IMR-90 (cell line): ENCODE measurements at places on chromosomes 6 and 20. TPM values are rescaled to one million over a fixed set of nuclear protein-coding genes. Genes with fewer than 3 reads are reported as not detected.

The TFEB gene
- polyA plus RNA-seq, result 4.7 and 4.9 TPM in 2 replicates

The CST2 gene
- not detected in 2 replicates for polyA plus RNA-seq

The FAM184A gene
- 0.03 and 0.07 TPM in 2 replicates for polyA plus RNA-seq

The ADGRF1 gene
- polyA plus RNA-seq, result not detected in 2 replicates

The DTD1 gene
- 59.6 and 73.1 TPM in 2 replicates for polyA plus RNA-seq

DNA sequence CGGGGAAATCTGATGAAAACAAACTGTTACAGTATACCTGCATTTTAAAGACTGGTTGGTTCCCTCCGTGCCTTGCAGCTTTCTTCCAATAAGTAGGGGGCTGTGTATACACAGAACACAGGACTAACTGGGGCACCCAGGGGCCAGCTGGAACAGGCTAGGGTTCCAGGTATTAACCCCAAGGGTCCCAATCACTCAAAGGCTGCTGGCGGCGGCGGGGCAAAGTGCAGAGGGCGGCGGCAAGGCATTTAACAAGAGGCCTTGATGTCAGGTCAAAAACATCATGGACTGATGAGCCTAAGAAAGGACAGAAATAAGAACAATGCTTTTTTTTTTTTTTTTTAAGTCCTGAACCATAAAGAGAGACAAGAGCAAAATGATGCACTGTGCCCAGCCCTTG, 2.5 kb downstream of the PMEPA1 start:
- no peak overlapping the region for H3K4me3 ChIP-seq
- DNase-seq, result no peak
- no peaks in the 10 kb centered on the region for H3K36me3 ChIP-seq
- H3K4me1 ChIP-seq, result peaks cover 4% of the 10 kb centered on the region; the same call in 1 of the 2 replicates
- H3K27ac ChIP-seq, result no peak overlapping the region

DNA sequence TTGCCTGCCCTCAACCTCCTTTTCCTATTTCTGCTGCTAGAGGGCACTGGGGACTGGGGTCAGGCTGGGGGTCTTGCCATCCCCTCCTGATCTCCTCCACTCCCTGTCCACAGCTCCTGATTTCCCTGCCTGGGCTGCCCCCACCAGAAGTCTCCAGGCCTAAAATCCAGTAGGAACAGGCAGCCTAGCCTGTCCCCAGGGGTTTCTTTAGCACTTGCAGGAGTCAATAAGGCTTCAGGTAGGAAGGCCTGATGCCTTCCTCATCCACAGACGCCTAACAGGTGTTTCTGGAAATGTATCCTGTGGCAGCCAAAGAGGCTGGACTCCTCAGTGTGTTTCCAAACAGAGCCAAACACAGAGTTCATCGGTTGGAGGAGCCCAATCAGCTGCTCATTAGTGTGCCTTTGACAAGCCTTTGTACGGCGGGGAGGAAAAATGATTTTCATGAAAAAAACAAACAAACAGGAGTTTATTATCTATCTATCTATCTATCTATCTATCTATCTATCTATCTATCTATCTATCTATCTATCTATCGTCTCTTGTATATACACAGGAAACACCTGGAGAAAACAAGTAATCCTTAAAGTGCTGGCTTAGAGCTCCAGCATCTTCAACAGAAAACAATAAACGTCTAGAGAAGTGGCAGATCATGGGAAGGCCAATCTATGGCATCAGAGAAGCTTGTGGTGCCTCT, 3.7 kb upstream of the RAET1E start:
- no peak overlapping the region for H3K27ac ChIP-seq
- no peak for DNase-seq

- no peaks in the 10 kb centered on the region for H3K36me3 ChIP-seq
- no peaks in the 10 kb centered on the region for H3K27me3 ChIP-seq
- no peak overlapping the region for H3K4me3 ChIP-seq
These were observed 631.3 kb upstream of the IMPG1 start for GRCh38 chr6:76703786-76704185.

DNA sequence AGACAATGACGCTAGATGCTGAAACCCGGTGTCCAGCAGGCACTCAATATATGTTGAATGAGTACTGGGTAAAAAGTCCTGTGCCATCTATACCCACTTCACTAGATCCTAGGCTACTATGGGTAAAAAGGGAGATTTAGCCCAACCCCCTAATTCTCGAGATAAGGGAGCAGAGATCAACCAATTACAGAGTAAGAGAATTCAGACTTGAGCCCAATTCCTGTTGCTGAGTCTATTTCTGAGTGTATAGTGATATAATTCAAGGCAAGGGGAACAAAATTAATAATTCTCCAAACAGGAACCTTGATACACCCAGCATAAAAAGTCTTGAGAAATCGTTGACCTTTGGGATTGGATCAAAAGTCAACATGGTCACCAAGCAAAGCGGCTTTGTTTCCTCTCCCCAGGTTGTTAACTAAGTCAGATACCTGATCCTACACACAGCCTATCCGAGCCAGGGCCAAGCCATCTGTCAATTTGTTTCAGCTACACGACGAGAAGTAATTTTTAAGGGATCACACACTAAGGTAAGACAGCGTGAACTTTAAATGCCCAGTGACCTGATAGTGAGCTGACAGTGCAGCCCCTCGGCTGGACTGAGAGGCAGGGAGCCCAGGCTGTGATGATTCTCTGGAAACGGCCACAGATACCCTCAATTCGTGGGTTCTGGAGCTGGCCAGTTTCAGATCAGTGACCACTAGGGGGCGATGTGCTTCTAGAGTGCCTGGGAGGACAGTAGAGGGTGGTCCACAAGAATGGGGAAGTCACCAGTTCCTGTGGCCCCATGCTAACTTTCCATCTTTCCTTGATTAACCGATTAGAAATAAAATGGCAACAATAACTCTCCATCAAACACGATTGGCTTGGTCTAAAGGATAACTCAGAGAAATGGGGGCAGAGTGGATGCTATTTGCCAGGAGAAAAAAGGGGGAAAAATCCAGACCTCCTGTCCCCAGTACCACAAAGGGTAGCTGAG, 46.2 kb downstream of the SLC22A23 start:
- H3K4me1 ChIP-seq, result no peaks in the 10 kb centered on the region
- peak; percentile 57 for DNase-seq
- no peaks in the 10 kb centered on the region for H3K36me3 ChIP-seq
- peaks cover 15% of the 10 kb centered on the region for H3K27me3 ChIP-seq

GRCh38 chr20:43977252-43977651, 62.6 kb downstream of the TOX2 start:
- H3K4me3 ChIP-seq, result no peak overlapping the region
- peaks cover 2% of the 10 kb centered on the region; the same call in 1 of the 2 replicates for H3K36me3 ChIP-seq
- peaks cover 8% of the 10 kb centered on the region for H3K4me1 ChIP-seq
- H3K27ac ChIP-seq, result no peak overlapping the region
- DNase-seq, result peak; percentile 20
- H3K27me3 ChIP-seq, result no peaks in the 10 kb centered on the region

GRCh38 chr6:135334169-135334568, 153.1 kb downstream of the MYB start:
- H3K27me3 ChIP-seq, result no peaks in the 10 kb centered on the region
- H3K4me3 ChIP-seq, result no peak overlapping the region
- H3K36me3 ChIP-seq, result no peaks in the 10 kb centered on the region
- no peak overlapping the region for H3K27ac ChIP-seq

- no peak overlapping the region; the same call in 1 of the 2 replicates for H3K27ac ChIP-seq
- peaks cover 2% of the 10 kb centered on the region; the same call in 1 of the 2 replicates for H3K4me1 ChIP-seq
- H3K27me3 ChIP-seq, result peaks cover 10% of the 10 kb centered on the region
- H3K4me3 ChIP-seq, result peak overlapping the region; percentile 35
- no peak for DNase-seq
- H3K36me3 ChIP-seq, result no peaks in the 10 kb centered on the region
These were observed 20.0 kb downstream of the DEF6 start for GRCh38 chr6:35317483-35318195.

DNA sequence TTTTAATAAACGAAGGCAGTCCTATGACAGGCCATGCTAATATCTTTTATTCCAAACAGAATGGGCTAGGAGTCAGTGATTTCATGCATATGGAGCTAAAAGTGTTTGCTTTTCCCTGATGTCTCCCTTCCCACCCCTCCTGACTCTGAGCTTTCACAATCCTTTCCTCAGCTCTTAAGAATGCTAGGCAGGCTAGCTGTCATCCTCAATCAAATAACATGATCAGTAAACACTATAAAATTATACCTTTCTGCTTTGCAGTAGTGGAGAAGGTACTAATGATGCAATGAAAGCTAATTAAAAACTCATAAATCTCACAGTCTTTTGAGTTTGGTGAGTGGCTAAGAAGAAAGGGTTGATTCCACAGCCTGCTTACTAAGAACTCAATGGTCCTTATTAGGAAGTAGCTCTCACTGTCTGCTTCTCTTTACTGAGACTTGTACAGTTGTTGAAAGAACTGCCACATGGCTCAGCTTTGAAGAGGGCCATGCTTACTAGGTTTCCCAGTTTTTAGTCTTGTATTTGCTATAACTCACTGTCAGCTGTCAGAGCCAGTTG, 250.9 kb upstream of the JAG1 start:
- H3K4me1 ChIP-seq, result peaks cover 32% of the 10 kb centered on the region
- 0 out of 2 replicates have a peak, but pooled peaks cover 1% of the 10 kb centered on the region for H3K27me3 ChIP-seq
- no peak overlapping the region for H3K4me3 ChIP-seq
- DNase-seq, result peak; percentile 89
- H3K27ac ChIP-seq, result peak overlapping the region; percentile 92; the same call in 1 of the 2 replicates

DNA sequence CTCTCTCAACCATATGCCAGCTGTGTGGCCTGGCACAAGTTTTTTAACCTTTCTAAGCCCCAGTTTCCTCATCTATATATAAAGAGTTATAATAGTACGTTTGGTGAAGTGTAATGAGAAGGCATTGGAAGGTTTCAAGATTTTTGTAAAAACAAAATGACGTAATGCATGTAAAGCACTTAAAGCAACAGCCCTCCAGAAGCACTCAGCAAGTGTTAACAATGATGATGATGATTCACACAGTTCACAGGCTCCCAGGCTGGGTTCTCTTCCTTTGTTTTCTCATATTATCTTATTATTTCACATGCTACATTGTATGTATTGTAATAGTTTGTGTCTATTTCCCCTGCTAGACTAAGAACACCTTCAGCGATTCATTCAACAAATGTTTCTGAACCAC, 6.2 kb downstream of the CEP250 start:
- H3K4me1 ChIP-seq, result no peaks in the 10 kb centered on the region
- peaks cover 29% of the 10 kb centered on the region for H3K36me3 ChIP-seq
- peak; percentile 17 for DNase-seq
- H3K27ac ChIP-seq, result no peak overlapping the region
- no peaks in the 10 kb centered on the region for H3K27me3 ChIP-seq
- H3K4me3 ChIP-seq, result no peak overlapping the region

DNA sequence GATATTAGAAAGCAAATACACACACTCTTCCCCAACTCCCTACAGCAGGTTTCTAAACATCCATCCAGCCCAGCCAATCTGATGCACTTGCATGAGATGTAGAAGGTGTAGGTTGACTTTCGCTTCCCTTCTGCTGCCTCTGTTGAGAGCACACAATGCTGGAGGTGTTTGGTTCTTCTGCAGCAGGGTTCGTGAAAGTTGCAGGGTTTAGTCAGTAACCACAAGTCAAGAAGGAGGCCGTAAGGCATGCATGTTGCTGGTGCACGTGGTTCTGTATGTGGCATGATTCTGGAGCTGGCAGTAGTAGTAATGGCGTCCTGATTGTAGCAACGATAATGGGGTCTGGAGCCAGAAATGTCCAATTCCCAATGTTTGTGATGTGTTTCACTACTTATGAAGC, 53.0 kb downstream of the DEK start:
- no peak overlapping the region for H3K4me3 ChIP-seq
- no peak overlapping the region for H3K27ac ChIP-seq
- no peak for DNase-seq
- peaks cover 4% of the 10 kb centered on the region; the same call in 1 of the 2 replicates for H3K36me3 ChIP-seq

DNA sequence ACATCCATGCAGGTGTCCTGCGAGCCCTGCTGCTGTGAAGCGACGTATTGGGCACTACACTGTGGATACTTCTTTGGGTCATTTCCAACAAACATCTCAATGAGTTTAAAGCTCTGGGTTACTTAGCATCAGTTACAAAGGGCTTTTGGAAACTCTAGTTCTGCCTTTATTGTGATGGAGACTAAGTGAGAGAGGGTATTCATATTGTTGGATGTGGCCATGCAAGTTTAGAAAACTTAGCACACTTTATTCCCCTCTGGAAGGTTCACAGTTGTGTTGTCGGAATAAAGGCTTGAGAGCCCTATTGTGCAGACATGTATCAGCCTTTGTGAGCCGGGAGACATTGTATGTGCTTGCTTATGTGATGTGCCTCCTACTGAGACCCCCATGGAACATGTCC, 22.1 kb downstream of the DUSP22 start:
- no peaks in the 10 kb centered on the region for H3K36me3 ChIP-seq
- no peaks in the 10 kb centered on the region for H3K27me3 ChIP-seq
- H3K27ac ChIP-seq, result no peak overlapping the region
- H3K4me3 ChIP-seq, result no peak overlapping the region
- no peak for DNase-seq

DNA sequence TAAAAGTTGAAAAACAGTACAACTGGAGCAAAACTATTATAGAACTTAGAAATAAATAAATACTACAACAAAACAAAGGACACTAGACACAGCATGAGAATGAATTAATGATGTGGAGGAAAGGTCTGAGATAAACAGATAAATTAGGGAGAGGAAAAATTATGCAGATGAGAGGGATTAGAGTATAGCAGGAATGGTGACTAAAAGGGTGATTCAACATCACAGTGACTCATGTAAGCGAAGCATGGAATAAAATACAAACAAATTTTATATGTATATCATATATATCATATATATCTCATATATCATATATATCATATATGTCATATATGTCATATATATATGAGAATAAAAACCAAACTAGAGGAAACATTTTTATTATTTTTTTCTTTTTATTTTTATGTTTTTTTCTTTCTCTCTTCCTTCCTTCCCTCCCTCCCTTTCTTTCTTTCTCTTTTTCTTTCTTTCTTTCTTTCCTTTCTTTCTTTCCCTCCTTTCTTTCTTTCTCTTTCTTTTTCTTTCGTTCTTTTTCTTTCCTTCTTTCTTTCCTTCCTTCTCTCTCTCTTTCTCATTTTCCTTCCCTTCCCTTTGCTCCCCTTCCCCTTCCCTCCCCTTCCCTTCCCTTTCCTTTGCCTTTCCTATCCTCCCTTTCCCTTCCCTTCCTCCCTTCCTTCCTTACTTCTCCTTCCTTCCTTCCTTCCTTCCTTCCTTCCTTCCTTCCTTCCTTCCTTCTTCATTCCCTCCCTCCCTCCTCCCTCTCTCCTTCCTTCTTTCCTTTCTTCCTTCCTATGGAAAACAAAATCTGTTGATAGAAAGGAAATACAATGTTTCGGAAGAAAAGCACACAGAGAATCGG, 1014.6 kb downstream of the GRIK2 start:
- no peak overlapping the region for H3K27ac ChIP-seq
- DNase-seq, result no peak
- no peaks in the 10 kb centered on the region for H3K36me3 ChIP-seq
- H3K4me1 ChIP-seq, result no peaks in the 10 kb centered on the region

- H3K4me3 ChIP-seq, result no peak overlapping the region
- no peaks in the 10 kb centered on the region for H3K4me1 ChIP-seq
- no peaks in the 10 kb centered on the region for H3K27me3 ChIP-seq
- DNase-seq, result no peak
- H3K27ac ChIP-seq, result no peak overlapping the region
- H3K36me3 ChIP-seq, result no peaks in the 10 kb centered on the region
These were observed 414.7 kb downstream of the PTPRT start for GRCh38 chr20:42775037-42775436.
